ENCODE measurements at places on chromosomes 1 and 21.

DNA sequence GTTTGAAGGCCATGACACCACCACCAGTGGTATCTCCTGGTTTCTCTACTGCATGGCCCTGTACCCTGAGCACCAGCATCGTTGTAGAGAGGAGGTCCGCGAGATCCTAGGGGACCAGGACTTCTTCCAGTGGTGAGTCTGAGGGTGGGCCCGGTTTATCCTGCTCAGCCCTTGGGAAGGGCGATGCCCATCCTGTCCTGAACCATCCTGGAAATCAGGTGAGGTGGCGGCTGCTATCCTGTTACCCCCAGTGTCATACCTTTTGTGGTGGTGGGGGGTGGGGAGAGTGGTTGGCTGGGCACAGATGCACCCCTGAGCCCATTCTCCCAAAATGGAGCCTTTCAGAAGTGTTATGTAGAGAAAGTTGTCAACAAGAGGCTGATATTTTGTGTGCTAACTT is 16.3 kb downstream of the CYP4B1 start:
- no peak for DNase-seq

DNA sequence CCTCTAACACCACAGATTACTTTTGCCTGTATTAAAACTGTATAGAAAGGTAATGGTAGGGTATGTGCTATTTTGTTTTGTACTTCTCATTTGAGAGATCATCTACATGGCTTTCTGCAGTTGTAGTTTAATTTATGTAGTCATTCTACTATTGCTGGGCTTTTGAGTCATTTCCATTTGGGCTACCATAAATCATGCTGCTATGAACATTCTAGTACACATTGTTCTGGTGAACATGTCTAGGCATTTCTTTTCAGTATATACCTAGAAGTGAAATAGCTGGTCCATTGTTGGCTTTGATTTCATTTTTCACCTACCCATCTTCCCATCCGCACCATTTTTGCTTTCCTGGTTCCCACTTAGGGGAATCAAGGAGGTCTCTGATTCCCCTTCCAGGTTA is 18.7 kb downstream of the EDN2 start:
- DNase-seq: no peak

GRCh38 chr1:46394108-46394871 is at the start of gene FAAH:
Gene FAAH (plus strand): TSS chr1:46394317. CDS start chr1:46394349, 32 bp downstream.
- peak; percentile 48 for DNase-seq

GRCh38 chr1:97827887-97828286 is 92.9 kb downstream of the DPYD start:
- no peak for DNase-seq

- DNase-seq: no peak
Observed at GRCh38 chr1:7298749-7299151, 472.3 kb upstream of the VAMP3 start.

DNA sequence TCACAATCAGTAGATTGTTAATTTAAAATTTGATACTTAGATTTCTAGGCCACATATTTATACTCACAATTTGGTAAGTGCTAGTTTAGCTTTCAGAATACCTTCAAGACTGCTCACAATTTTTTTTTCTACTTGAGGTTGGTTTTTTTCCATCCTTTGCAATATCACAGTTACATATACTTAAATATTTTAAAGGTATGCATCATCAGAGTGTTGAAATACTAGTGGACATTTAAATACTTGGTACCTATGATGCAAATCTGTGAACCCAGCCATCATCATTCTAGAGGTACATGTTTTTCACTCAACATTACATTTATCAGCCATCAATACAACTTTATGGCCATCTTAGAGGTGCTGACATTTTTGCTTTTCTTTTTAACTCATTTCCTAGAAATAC is 6.2 kb upstream of the LRRC40 start:
- no peak for DNase-seq

DNA sequence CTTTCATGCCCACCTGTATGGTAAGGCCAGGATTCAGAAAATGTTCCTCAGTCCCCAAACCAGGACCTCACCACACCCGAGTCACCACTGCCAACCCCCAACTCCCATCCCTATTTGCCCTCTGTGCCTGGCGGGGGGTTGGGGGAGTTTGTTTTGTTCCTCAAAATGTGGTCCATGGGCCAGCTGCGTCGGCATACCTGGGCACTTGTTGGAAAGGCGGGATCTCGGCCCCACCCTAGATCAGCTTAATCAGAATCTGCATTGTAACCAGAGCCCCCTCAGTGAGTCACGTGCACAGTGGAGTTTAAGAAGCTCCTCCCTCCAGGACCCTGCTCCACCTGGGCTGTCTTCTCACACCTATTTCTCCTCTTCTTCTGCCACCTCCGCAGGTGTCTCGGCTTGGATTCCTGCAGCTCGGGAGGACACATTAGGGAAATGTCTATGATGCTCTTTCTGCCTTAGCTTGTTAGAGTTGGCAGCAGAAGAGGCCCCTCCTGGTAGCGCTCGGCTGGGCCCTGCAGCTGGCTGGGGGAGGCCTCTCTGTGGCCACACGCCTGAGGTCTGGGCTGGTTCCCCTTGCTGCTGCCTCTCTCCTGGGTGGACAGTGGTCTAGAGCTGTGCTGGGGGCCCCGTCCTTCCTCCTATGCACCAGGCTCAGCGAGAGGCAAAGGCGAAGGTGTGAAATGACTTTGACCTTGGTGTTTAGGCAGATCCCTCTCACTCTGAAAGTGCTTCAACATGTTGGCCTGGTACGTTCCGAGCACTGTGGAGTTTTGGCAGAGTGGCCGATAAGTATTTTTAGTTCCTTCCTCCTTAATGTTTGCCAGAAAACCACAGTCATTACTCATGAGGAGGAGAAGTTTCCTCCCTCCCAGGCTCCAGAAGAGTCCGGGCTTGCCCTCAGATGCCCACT is 41.8 kb upstream of the CAMTA1 start:
- peak; percentile 9 for DNase-seq

DNA sequence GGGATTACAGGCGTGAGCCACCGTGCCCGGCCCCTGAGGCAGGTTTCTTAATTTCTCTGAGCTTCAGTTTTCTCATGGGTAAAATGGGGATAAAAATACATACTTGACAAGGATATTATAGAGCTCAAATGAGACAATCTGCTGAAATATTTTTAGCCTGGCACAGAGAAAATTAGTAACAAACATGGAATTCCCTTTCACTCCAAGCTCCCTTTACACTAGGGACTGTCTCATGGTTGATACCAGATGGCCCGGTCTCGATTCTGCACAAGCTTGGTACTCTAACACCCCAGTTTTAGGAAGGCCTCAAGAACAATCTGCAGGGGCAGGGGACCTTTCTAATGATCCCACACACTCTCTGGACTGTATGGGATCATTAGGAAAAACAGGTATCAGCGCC is 671.7 kb downstream of the SMYD3 start:
- no peak for DNase-seq

- no peak for DNase-seq
Observed at GRCh38 chr1:54710841-54711240, 4.8 kb upstream of the TTC4 start.

GRCh38 chr1:201481761-201482493 is 12.9 kb upstream of the PHLDA3 start:
- peak; percentile 82 for DNase-seq

- DNase-seq: peak; percentile 23
Observed at GRCh38 chr1:115976062-115976920, at the start of gene SLC22A15. Gene SLC22A15 (plus strand): TSS chr1:115976513. CDS start chr1:115976628, 115 bp downstream.

DNA sequence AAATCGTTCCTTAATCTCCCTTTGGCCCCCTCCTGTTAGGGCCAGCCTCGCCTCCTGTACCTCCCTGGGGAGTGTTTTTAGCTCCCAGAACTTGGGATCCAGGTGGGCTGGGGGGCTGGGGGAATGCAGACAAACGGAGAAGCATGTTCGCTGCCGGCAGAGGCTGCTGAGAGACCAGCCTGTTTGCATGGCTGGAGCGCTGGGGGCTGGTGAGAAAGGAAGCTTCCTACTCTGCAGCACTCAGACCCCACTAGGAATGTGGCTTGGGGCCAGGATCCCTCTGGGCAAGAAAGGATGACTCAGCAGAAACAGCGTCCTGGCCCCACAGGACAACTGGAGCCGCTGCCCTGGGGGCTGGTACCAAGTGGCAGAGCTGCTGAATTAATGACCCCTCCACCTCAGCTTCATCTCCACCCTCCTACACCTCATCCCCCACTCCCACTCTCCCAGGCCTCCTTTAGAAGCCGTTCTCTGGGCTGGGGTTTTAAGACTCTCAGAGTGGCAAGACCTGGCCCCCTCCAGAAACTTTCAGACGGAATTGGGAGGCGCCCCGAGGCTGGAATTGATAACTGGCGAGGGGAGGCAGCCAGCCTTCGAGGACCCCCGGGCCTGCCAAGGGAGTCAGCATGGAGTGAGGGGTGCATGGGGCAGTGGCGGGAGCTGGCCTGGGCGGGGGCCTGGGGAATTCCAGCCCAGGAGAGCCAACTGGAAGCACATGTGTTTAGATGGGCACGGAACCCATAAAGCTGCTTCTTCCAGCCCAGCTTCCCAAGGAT is 28.5 kb upstream of the EPS8L3 start:
- no peak for DNase-seq

GRCh38 chr1:6445062-6445763 is 20.6 kb downstream of the ESPN start:
- DNase-seq: peak; percentile 53

GRCh38 chr1:11535761-11536572 is 57.0 kb downstream of the DISP3 start:
- DNase-seq: no peak

GRCh38 chr21:36910581-36911307 is 55.7 kb downstream of the HLCS start:
- DNase-seq: no peak

- no peak for DNase-seq
Observed at GRCh38 chr1:228988664-228989063, 253.4 kb downstream of the RHOU start.

- DNase-seq: no peak
Observed at GRCh38 chr1:183898001-183898396, 93.1 kb downstream of the RGL1 start.

GRCh38 chr21:33643658-33644311 is 1.5 kb downstream of the ITSN1 start:
- no peak for DNase-seq

DNA sequence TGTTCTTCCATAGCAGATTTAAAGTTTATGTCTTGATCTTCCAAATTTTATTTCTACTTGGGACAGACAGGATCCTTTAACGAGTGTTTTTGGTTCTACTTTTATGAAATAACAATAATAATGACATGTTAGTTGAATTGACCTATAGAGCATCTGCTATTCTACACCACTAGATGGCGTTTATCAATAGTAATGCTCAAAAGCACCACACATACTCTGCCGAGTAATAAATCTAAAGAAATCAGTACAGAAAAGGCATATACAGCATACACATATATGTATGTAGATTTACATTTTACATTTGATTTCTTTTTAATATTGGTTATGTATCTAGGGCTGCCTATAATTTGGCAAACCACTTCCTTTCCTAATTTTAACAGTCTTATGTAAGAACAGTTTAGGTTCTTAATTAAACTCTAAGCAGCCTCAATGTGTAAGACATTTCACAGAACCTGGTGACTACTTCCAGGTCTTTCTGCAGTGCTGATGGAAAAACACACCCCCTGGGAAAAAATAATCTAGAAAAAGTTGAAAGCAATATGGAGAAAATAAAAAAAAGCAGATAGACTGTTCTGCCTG is 5.9 kb upstream of the SIPA1L2 start:
- no peak for DNase-seq

GRCh38 chr1:238088560-238089290 is 198.0 kb upstream of the ZP4 start:
- no peak for DNase-seq

DNA sequence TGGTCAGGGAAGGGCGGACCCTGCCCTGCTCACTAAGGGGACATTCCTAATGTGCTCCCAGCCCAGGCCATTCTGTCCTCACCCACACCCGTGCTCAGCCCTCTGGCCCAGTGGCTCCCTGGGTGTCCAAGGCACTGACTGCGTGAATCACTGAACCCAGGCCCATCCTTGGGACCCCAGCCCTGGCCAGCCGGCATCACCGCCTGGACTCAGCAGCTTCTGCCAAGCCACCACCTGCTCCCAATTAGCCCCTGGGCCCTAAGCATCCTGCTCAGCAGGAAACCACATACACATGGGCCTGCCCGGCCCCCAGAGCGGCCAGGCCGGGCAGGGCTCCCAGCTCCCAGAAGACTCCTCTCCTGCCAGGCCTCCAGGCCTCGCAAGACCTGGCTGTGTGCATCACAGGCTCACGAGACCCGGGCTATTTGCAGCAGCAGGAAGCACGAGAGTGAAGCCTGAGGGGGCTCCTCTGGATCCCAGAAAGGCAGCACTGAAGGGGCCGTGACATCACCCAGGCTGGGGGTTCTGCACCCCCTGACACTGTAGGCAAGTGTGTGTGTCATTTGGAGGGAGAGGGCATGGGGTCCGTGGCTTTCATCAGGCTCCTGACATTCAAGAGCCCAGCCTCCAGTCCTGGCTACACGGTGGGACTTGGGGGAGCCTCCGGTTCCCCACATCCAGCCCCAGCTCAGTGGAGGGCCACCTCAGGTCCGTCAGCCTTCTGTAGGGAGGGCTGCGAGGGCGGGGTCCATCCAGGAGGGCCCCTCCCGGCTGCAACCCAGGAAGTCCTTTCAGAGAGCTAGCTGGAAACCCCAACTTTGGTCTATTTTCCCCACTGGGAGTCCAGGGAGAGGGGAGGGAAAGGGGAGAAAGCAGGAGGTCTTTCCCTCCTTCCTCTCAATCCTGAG is 1.6 kb downstream of the MFAP2 start:
- no peak for DNase-seq

DNA sequence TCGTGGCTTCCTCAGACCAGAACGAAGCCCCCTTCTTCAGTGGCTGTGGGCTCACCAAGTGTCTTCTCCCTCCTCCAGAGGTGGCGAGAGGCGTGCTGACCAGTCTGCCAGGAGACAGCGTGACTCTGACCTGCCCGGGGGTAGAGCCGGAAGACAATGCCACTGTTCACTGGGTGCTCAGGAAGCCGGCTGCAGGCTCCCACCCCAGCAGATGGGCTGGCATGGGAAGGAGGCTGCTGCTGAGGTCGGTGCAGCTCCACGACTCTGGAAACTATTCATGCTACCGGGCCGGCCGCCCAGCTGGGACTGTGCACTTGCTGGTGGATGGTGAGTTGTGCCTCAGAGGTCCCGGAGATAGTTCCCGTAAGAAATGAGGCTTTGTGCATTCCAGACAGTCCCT is 24.0 kb downstream of the IL6R start:
- DNase-seq: no peak

DNA sequence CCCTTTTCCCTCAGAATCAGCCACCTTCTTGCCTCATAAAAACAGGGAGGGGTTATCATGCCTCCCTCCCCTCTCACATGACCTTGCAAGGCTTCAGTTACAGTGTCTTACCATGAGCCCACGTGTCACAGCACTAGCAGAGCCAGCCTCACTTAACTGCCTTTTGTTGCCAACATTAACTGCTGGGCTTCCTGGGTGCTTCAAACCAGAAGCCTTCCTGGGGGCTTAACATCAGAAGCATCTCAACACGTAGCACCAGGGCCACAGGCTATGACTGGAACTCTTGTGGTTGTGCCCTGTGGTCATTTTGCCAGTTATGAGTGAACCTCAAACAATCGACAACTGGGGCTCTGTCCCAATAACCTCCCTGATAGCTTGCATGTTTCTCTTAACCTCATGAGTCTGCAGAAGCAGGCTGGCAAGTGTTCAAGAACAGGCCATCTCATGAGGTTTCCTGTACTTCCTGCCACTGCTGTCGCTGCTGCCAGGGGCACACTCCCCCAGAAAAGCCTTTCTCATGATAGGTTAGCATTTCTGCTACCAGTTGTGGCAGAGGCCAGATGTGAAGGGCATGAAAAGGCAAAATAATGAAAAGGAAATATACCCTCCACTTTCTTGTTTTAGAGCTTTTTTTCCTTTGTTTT is 132.2 kb downstream of the GLUL start:
- DNase-seq: peak; percentile 32

All from stimulated activated CD4-positive, alpha-beta T cell treated with anti-CD3 and anti-CD28 coated beads, Interleukin-2, amount 100 ng/mL, for 24 hours (primary cell).